ENCODE measurements at places on chromosomes 6 and 20. TPM values are rescaled to one million over a fixed set of nuclear protein-coding genes. Genes with fewer than 3 reads are reported as not detected.

GRCh38 chr20:36030149-36030548 is 61.8 kb downstream of the CNBD2 start:
- DNase-seq = no peak

GRCh38 chr6:109117346-109118035 is 22.2 kb downstream of the CEP57L1 start:
- DNase-seq = no peak

DNA sequence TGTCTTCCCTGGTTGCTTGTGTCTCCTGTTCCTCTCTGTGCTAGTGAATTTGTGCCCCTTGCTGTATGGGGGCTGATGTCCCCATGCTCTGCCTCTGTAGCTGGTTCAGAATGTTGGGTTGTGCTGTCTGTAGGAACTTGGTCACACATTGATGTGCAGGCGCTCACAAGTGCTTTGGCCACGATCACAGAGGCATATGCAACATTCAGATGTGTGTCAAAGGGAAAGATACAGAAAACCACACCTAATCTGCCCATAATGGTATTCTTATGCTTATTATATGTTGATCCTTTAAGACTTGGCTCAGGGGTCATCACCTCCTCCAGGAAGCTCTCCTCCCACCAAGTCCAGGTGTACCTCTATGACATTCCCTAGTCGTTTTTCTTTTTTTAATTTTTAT is 17.1 kb upstream of the DHX35 start:
- no peak for DNase-seq

DNA sequence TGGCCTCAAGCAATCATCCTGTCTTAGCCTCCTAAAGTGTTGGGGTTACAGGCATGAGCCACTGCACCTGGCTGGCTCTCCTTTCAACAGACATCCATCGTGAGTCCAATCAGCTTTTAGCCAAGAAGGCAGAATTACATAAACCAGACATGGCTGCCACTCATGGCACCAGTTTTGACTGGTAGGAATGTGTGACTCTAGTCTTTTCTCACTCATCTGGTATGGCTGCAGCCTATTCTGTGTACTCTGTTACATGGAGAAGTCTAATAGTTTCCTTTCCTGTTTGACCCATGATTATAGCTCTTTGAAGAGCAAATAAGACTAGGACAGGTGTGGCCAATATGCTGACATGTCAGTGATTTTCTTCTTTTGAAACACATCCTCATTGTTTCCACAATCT is 27.0 kb upstream of the RNF144B start:
- DNase-seq = no peak

- no peak for DNase-seq
Measured at GRCh38 chr6:3210024-3210610, 17.3 kb downstream of the TUBB2B start.

DNA sequence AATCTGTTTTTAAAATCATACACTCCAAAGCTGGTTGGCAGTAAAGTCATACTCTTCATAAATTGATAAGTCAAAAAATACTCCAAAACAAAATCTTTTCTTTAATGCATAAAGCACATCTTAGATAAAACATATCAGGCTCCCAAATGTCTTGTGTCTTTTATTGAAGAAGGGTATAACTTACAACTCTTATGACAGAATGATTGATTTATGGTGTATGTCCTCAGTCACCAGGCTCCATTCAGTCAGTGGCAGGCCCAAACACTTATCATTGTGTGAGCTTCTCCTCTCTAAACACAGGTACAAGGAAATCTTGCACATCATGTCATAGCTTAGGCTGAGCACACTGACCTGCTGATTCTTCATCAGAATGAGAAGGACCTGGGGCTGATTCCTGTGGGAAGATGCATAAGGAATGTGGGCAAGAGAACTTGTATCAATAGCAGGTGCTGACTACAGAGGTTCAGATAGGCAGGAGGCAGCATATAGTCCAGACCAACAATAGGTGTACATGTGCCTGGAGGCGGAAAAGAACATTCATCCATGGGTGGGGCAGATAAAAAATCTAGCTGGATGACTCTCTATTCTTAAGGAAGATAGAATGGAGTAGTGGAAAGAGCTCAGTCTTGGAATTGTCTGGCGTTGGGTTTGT is 1.9 kb downstream of the CALHM5 start:
- DNase-seq = no peak

DNA sequence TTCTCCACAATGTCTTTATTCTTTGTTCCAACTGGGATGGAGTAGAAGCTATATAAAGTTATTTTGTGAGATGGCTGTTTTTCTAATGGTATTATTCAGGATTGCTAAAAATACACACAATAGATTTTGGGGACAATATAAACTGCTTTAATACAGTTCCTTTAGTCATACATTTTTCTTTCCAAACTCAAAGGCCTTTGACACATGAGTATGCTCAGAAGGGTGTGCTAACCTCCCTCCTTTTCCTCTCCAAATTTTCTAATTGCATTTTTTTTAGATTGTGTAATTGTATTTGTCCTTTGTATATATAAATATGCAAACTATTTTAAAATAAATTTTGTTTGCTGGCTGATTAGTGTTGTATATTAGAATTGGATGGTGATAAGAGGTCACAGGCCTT is 119.6 kb upstream of the FOXO3 start:
- DNase-seq = no peak

DNA sequence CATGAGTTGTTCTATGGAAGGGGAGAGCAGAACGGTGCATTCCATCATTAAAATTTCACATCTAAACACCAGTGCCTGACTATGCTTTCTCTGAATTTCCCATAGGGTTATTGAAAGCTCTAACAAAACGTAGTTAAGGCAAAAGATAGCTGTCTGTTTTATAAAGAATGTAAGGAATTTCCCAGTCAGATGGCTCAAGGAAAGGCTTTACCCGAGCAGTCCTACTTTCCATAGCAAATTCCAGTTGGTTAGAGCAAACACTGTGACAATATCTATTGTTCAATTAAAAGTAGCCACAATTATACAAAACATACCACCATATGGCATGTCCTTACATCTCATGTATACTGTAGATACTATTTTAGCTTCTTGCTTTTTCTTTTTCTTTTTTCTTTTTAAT is 1059.5 kb upstream of the FLRT3 start:
- no peak for DNase-seq

DNA sequence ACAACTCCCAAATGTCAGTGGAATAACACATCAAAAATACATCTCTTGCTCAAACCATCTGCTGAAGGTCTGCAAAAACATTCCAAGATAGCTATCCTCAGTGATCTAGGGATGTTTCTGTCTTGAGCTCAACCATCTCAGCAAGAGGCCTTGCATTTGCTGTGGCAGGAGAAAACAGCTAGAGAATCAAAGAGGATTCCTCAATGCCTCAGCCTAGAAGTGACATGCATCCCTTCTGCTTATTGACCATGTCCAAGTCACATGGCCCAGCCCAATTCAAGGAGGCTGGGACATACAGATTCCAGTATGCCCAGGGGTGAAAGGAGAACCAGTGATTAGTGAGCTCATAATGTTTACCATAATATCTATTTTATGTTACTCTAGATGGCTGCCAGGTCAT is 269.5 kb downstream of the PLCB1 start:
- no peak for DNase-seq

DNA sequence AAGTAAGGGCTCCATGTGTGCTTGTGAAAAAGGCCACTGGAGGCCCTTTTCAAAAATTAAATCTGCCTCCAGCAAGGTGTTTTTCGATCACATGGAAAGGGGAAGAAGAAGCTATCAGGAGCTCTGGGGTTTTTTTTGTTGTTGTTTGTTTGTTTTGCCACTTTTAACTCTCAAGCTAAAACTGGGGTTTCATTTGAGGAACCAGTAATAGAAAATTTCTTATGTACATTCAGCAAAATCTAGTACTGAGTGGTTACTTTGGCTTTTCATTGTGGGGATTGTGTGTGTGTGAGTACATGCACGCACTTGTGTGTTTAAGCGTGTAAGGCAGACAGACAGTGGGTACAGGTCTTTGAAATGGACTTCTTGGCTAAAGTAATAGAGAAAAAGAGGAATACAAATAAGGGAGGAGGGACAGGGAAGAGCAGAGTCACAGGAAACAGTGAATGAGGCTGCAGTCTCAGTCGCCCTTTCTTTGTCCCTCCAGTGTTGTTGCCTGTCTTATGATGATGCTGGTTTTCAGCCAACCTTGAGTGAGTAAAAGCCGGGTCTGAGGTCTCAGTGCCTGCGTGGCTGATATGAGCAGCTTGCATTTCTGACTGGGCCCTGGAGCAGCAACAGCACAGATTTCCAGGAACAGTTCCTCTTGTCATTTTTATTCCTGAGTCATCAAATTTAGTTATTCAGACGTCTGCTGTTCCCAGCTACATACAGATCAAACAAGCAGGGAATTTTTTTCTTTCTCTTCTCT is 26.2 kb downstream of the SLC16A10 start:
- no peak for DNase-seq

GRCh38 chr6:166259296-166259977 is 48.8 kb downstream of the PRR18 start:
- DNase-seq = peak; percentile 60

- no peak for DNase-seq
Measured at GRCh38 chr6:48826901-48827701, 636.0 kb downstream of the MMUT start.

GRCh38 chr6:113385020-113385431 is 472.1 kb upstream of the MARCKS start:
- no peak for DNase-seq

GRCh38 chr6:32176476-32177182 is 745 bp upstream of the AGPAT1 start:
- no peak for DNase-seq

- DNase-seq = no peak
Measured at GRCh38 chr6:103895136-103895535, 964.6 kb downstream of the HACE1 start.

- no peak for DNase-seq
Measured at GRCh38 chr6:113403966-113404595, 453.1 kb upstream of the MARCKS start.

- no peak for DNase-seq
Measured at GRCh38 chr6:77686931-77687330, 34.1 kb downstream of the MEI4 start.

- no peak for DNase-seq
Measured at GRCh38 chr6:91241946-91242613, 655.2 kb upstream of the MAP3K7 start.

GRCh38 chr20:6081236-6081635 is 27.4 kb upstream of the LRRN4 start:
- DNase-seq = no peak

DNA sequence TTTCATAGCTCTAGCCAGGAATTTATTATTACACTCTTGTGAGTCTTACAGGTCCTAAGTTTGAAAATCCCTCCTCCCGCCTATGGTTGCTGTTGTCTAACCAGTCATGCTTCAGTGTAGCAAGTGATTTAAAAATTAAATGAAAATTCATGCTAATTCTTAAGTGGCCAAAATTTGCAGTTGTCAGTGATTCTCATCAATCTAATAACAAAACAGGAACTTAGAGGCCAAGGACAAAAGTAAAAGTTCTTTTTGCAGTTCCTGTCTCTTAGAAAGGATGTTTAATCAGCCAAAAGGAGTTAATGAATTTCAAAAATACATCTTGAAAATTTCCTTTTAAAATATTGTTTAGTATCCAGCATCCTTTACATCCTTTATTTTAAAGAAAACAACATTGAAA is 36.3 kb downstream of the VTA1 start:
- no peak for DNase-seq

GRCh38 chr20:34968042-34968775 is 12.5 kb downstream of the MYH7B start:
- DNase-seq = no peak

- no peak for DNase-seq
Measured at GRCh38 chr6:8958894-8959511, 523.7 kb upstream of the SLC35B3 start.

GRCh38 chr6:33118525-33119123 is 42.8 kb downstream of the HLA-DPB1 start:
- DNase-seq = no peak

DNA sequence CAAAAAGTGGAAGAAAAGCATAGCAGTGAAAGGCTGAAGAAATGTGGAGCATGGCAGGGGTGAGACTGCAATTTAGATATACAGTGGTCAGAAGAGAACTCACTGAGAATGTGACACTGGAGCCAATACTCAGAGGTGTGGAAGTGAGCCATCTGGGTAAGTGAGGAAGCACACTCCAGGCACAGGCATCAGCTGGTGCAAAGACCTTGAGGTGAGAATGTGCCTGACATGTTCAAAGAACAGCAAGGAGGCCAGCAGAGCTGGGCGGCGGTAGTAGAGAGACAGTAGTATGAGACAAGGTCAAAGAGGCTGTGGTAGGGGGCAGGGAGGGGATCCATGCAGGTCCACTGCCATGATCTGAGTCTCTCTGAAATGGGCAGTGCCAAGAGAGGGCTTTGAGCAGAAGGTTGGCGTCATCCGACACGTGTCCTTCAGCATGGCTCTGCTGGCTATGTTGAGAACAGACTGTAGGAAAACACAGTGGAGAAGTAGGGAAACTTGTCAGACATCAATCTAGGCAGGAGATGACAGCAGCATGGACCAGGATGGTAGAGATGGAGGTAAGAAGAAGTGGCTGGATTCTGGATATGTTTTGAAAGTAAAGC is 84.4 kb downstream of the PLCG1 start:
- DNase-seq = no peak

GRCh38 chr20:57650266-57650665 is 30.0 kb upstream of the ZBP1 start:
- peak; percentile 85 for DNase-seq

GRCh38 chr20:24742436-24742835 is 206.6 kb upstream of the CST7 start:
- DNase-seq = peak; percentile 60

DNA sequence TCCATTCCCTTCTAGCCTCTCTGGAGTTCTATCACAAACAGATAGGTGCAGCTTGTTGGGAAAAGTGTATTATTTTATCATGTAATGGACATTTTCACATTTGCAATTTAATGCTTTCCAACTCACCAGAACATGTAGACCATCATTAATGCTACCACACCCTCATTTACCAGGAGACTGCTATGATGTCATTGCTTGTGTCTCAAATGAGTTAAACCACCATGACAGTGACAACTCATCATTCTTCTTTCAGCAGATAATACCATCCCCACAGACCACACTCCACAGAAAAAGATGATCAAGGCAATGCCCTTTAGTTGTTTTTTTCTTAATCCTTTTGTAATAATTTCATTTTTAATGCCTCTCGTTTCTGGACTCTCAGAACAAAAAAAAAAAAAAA is 168.7 kb downstream of the AIG1 start:
- DNase-seq = no peak

The RPS6KA2 gene
- 109 TPM for total RNA-seq

The TPD52L1 gene
- 24.0 TPM for total RNA-seq

The FAM217A gene
- total RNA-seq = not detected

The TRIM10 gene
- total RNA-seq = 0.50 TPM

The OTOR gene
- total RNA-seq = not detected

All from esophagus muscularis mucosa (tissue), 4 donors.